ENCODE measurements at places on chromosomes 1 and 21.

GRCh38 chr21:34994766-34995631, 54.1 kb downstream of the RUNX1 start:
- no peak for DNase-seq

GRCh38 chr21:16323596-16323995, 593.8 kb downstream of the USP25 start:
- DNase-seq: no peak

- no peak for DNase-seq
Observed at GRCh38 chr21:36522219-36522808, 42.4 kb upstream of the CLDN14 start.

- DNase-seq: no peak
Observed at GRCh38 chr1:87869567-87869966, 540.9 kb downstream of the LMO4 start.
